ENCODE measurements at places on chromosomes 4 and X. TPM values are rescaled to one million over a fixed set of nuclear protein-coding genes. Genes with fewer than 3 reads are reported as not detected.

DNA sequence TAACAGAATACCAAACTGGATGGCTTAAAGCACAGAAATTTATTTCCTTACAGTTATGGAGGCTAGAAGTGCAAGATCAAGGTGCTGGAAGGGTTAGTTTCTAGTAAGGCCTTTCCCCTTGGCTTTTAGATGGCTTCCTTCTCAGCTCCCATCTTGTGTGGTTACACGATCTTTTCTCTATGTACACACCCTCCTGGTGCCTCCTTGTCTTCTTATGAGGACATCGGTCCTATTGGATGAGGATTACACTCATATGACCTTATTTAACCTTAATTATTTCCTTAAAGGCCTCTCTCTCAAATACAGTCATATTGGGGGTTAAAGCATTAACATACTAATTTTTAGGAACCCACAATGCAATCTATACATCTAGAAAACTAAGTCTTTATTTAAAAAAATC is 787.9 kb upstream of the GALNTL6 start:
- no peak for DNase-seq

DNA sequence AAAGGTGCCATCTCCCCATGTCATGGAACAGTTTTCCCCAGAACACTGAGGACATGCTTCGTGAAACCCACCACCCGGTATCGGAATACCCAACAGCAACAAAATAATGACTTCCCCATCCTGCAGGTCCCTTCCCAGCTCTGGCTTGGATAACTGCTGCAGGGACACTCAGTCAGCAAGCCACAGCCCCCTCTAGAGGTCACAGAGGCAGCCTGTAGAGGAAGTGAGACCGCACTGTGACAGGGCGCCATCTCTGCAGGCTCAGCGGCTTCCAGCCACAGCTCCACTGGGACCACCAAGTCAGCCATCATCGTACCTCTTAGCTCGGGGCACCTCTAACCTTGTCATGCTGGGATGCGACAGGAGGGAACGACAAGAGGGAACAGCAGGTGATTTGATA is 315.9 kb downstream of the LDB2 start:
- peak; percentile 41 for DNase-seq

DNA sequence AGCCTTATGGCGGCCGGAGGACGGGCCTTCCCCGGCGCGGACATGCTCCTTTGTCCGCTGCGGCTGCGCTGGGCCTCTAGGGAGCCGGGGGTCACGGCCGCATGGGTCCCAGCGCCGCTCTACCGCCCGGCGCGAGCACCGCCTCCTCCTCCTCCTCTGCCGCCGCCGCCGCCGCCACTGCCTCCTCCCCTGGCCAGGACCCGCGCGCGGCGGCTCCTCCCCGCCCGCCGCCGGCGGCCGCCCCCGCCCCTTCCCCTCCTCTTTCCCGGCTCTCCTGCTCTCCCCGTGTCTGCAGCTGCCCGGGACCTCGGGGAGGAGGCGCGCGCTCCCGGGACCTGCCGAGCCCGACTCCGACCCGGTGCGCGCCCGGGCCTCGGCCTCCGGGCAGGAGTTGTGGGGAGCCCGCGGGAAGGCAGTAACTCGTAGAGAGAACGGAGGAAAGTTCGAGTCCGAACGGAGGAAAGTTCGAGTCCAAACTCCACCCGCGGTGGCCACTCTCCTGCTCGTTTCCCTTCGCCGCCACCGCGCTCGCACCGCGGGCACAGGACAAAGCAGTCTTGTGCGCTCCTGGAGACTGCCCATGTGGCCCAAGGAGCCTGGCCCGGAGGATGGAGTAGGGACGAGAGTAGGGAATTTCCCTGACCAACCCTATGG is at the start of gene ADGRA3:
ADGRA3 (minus strand) TSS at position 179 of the 654 bp plus-strand sequence. CDS start 282 bp downstream, outside the sequence.
- peak; percentile 76 for DNase-seq

GRCh38 chrX:22674932-22675331 is 324.8 kb upstream of the DDX53 start:
- DNase-seq = no peak

- DNase-seq = peak; percentile 18
These were observed at the start of gene MAMLD1 for GRCh38 chrX:150362599-150363481. MAMLD1 (plus strand) TSS chrX:150363317; CDS start chrX:150445517, 82,200 bp downstream.

DNA sequence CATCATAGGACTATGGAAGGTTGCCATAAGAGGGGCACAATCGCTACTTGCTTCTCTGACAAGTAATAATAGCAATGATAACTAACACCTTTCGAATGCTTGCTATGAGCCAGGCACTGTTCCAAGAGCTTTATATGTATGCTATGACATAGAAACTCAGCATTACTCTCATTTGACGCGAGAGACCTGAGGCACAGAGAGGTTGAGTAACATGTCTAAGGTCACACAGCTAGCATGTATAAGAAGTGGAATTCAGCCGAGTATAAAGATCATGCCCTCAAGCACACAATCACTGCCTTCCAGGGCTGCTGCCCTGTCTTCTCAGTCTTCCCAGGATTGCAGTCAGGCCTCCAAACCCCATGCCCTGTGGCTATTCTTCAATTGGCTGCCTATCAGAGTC is 19.5 kb downstream of the PJA1 start:
- DNase-seq = no peak

- no peak for DNase-seq
These were observed 161.3 kb upstream of the KIT start for GRCh38 chr4:54496412-54496811.

GRCh38 chrX:9717376-9717775 is 48.3 kb downstream of the GPR143 start:
- no peak for DNase-seq

DNA sequence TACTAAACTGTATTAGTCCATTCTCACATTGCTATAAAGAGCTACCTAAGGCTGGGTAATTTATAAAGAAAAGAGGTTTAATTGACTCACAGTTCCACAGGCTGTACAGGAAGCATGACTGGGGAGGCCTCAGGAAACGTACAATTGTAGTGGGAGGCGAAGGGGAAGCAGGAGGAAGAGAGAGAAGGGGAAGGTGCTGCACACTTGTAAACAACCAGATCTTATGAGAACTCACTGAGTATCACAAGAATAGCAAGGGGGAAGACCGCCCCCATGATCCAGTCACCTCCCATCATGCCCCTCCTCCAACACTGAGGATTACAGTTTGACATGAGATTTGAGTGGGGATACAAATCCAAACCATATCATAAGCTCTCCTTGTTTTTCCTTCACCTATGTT is 40.9 kb downstream of the RPA4 start:
- no peak for DNase-seq

DNA sequence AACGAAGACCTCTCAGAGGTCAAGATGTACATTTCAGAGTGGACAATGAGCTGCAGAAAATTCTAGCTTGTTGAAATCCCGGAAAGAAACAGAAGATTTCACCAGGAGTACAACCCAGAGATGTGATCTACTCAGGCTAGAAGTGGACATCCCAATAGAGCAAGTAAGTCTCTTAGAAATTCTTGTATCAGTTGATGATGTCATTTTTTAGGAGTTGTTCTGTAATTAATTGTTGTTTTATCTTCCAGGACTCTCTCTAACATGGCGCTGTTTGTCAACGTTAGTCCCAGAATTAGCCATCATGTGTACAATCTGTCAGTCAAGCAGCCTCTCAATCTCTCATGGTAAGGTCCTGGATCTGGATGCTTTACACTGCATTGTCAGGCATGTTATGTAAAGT is 174.4 kb downstream of the GRIA3 start:
- no peak for DNase-seq

DNA sequence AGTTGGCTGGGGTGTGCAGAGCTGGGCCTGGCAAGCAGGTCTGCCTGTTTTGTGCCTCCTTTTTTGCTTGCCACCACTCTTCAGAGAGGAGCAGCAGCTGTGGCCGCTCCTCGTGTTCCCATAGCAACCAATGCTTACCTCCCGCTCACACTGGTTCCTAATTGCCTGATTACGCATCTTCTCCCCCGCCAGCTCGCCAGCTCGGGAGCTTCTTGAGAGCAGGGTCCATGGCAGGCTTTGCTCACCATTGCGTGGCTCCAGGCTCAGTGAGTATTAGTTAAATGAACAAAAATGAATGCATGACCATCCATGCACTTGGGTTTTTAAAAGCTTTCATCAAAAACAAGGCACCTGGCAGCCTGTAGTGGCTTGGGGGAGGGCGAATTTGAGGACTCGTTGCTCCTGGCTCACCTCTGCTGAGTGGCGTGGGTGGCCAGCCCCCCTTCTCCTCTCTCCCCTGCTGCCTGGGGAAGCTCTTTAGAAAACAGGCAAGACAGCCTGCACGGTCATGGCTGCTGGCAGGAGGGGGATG is 14.2 kb upstream of the PJA1 start:
- DNase-seq = no peak

GRCh38 chr4:109815151-109816081 is at the start of gene GAR1:
GAR1 (plus strand) TSS chr4:109815762; CDS start chr4:109816165, 403 bp downstream.
- DNase-seq = peak; percentile 78

GRCh38 chr4:26260571-26260970 is 60.2 kb upstream of the RBPJ start:
- DNase-seq = no peak

DNA sequence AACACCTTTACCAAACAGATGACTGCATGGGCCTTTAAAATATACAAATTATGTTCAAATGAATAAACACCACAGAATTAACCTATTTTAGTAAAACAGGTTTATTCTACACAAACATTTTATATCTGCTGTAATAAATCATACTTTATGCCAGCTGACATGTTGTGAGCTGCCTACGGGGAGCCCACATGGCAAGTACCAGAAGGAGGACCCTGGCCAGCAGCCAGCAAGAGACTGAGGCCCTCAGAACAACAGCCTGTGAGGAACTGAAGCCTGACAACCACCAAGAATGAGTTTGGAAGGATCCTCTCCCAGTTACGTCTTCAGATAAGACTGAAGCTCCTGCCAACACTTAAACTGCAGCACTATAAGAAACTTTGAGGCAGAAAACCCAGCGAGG is 377.0 kb downstream of the PDGFC start:
- DNase-seq = no peak

DNA sequence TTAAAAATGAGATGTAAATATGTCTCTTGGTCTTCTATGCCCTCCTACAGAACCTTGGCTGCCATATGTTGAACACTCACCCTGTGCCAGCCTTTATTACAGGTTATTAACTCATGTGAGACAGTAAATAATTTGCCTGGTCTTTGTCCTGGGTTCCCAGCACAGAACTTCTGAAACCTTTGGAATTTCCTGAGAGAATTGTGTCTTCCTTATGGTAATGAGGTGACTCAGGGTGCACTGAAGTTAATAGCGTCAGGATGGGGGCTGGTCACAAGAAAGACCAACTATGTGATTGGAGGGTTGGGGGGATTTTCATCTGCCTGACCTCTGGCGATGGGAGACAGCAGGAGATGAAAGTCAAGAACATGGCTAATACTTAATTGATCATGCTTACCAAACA is 289.8 kb upstream of the STS start:
- DNase-seq = no peak

DNA sequence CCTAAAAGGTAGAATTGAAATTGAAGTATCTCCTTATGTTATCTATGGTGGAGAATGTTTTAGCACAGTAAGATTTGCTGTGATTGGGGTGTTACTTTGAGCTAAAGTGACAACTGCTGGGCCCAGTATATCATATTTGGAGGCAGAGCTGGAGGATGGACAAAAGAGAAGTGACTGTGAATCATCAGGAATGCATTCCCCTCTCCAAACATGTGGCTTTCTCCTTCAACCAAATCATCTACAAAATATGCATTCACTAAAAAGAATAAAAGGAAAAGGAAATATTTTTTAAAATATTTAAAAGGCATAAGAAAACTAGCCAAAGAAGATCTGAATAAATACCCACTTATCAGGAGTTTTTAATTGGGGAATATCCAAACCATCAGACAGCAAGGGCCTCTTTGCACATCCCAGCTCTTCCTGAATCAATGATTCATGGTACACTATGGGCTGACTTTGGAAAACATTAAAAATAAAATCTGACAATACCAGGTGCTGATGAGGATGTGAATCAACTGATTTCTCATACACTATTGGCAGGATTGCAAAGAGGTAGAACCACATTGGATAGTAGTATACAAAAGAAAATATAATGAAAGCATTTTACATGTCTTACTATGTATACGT is 671.7 kb upstream of the NR3C2 start:
- no peak for DNase-seq

DNA sequence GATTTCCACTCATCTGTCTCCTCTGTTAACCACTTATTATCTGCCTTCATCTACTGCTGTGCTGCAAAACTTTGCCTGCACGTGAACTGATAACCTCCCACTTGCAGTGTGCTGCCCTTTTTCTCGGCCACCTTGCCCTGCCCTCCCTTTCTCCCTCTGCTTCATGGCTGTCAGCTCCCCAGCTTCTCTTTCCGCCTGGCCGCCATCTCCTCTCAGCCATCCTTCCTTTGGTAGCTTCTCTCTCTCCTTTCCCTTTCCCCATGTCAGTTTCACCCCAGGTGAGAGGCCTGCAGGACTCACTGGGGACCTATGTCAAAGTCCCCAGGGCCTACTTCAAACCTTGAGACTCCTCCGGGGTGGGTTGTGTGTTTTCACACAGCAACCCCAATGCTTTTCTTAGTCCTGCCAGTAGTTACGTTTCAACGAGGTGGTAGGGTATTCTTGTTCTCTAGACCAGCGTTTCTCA is 6.6 kb downstream of the MSL3 start:
- DNase-seq = no peak

- no peak for DNase-seq
These were observed 363.9 kb downstream of the PPP1R2C start for GRCh38 chrX:42414057-42414456.

- DNase-seq = no peak
These were observed 303.5 kb upstream of the ARSJ start for GRCh38 chr4:114282937-114283336.

GRCh38 chr4:75484190-75484589 is 30.0 kb downstream of the RCHY1 start:
- no peak for DNase-seq

- no peak for DNase-seq
These were observed 315.7 kb downstream of the HNRNPD start for GRCh38 chr4:82057990-82058544.

MAGEA1 gene
- not detected for total RNA-seq

SPANXD gene
- total RNA-seq = not detected

ABCG2 gene
- total RNA-seq = 37.0 TPM

GRID2 gene
- 11.6 TPM for total RNA-seq

SSX4 gene
- not detected for total RNA-seq

SPATA18 gene
- total RNA-seq = 17.3 TPM

SLIT2 gene
- 8.1 TPM for total RNA-seq

GNRHR gene
- not detected for total RNA-seq

EGFL6 gene
- not detected for total RNA-seq

Measured in endothelial cell (in vitro differentiated cells).